ENCODE measurements at places on chromosomes 1 and 21.

GRCh38 chr1:17632106-17632505 lies 92.6 kb downstream of the ARHGEF10L start:
- no peak for DNase-seq

DNA sequence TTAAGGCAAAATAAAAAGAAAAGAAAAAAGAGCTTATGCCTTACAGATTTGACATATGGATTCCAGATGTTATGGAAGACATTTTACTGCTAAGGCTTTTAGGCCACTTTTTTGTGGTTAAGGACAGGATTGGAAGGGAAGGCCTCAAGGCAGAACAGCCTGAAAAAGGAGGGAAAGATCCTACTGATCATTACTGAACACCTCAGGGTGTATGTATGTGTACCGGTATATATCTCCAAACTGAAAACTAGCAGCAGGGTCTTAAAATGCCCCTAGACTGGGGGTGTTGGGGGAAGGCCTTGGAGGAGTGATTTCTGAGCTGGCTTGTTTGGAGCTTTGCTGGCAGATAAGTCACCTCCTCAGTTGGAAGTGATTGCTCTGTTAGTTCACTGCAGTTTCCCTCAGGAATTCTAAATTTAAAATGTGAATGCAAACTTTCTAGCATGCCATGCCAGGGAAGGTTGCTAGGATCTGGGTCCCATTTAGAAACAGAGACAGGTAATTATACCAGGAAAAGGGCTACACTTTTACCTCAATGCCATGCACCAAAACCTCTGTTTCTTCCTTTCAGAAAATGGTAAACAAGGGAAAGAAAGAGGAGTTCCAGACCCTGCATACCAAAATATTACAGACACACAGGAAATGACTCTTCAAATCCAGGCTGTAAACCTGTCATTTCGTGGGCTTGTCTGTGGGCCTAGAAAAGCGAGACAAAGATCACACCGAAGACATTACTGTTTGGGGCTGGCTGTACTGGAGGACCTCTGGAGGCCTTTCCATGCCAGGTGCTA lies 15.0 kb downstream of the C1orf52 start:
- no peak for DNase-seq

- DNase-seq = no peak
Measured at GRCh38 chr1:116178837-116179236, 67.6 kb downstream of the MAB21L3 start.

DNA sequence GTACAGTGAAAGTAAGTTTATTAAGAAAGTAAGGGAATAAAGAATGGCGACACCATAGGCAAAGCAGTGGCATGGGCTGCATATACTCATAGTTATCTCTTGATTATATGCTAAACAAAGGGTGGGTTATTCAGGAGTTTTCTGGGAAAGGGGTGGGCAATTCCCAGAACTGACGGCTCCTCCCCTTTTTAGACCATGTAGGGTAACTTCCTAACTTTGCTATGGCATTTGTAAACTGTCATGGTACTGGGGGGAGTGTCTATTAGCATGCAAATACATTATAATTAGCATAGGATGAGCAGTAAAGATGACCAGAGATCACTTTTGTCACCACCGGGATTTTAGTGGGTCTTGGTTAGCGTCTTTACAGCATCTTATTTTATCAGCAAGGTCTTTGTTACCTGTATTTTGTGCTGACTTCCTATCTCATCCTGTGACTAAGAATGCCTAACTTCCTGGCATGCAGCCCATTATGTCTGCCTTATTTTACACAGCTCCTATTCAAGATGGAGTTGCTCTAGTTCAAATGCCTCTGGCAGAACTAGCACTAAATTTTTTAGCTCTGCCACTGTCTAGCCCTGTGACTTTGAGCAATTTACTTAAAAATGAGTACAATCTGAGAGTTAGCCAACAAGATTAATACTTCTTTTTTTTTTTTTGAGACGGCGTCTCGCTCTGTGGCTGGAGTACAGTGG lies 110.3 kb upstream of the PALMD start:
- no peak for DNase-seq

DNA sequence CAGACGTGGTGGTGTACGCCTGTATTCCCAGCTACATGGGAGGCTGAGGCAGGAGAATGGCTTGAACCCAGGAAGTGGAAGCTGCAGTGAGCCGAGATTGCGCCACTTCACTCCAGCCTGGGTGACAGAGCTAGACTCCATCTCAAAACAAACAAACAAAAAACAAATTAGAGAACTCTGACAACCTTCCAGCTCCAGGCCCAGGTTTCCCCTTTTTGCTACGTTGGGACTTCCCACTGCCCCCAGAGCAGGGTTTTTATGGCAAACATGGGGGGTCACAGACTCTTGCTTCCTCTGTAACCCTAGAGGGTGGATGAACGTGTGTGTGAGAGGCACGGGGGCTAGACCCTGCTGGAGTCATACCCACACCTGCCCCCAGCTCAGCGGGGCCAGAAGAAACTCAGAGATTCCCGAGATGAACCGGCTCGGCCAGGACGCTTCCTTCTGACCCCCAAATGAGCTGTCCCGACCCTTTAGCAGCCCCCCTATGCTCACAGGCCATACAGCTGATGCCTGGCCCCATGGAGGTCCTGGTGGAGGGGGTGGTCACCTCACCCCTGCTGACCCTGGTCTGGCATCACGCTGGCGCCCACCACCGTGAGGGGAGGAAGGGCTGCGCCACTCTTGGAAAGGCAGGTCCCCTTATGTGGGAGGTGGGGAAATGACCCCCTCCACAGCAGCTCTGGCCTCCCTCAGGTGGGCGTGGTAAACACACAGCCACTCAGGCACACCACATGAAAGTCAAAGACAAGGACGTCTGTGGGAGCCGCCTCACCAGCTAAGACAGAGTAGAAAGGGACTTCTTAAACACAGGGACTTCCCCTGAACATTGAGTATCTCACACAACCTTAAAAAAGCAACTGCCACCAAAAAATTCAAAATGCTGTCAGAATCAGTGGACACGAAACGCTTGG lies 7.1 kb downstream of the GPR157 start:
- DNase-seq = no peak

- peak; percentile 82 for DNase-seq
Measured at GRCh38 chr1:155167166-155168104, 5.7 kb downstream of the KRTCAP2 start.

Data from CMK (cell line).